ENCODE measurements at places on chromosomes 1 and 21.

GRCh38 chr1:39596163-39596562 is 19.6 kb upstream of the PABPC4 start:
- no peak for DNase-seq

- DNase-seq: no peak
Observed at GRCh38 chr1:35573198-35574124, at the start of gene TFAP2E. TFAP2E (plus strand) TSS chr1:35573314; CDS start chr1:35573578, 264 bp downstream.

DNA sequence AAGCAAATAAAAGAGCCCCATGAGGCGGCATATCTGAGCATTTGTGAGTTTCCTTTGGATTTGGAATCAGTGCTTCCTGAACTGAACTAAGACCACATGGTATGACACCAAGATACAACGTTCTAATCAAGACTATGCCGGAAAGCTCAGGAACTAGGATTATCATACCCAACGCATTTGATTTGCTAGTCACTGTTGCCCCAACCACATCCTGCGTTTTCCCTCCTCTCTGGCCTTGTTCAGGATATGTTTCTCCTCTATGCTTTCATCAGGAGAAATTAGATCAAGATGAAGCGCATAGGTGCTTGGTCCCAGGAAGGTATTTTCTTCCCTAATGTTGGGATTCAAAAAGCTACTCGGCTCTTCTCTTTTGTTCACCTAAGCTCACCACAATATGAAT is 79.3 kb downstream of the SLC35F3 start:
- no peak for DNase-seq

DNA sequence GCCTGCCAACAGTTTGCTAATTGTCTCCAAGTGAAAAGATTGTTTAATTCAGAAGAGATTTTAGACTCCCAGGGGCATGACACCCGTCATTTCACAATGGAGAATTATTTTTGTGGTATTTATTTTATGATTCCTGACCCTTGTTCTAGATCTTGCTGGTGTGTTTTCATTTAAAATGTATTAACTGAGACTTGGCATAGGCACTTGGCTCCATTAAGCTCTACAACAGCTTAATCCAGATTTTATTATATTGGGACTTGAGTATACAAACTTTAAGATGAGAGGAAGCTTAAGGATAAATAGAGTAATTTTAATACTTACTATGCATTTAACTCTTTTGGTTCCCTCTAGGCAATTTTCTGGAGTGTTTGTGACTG is 101.3 kb upstream of the KCNE2 start:
- DNase-seq: no peak

GRCh38 chr1:21334214-21335087 is 44.2 kb upstream of the ECE1 start:
- DNase-seq: peak; percentile 85

- peak; percentile 67 for DNase-seq
Observed at GRCh38 chr1:185317886-185318310, 855 bp upstream of the IVNS1ABP start.

DNA sequence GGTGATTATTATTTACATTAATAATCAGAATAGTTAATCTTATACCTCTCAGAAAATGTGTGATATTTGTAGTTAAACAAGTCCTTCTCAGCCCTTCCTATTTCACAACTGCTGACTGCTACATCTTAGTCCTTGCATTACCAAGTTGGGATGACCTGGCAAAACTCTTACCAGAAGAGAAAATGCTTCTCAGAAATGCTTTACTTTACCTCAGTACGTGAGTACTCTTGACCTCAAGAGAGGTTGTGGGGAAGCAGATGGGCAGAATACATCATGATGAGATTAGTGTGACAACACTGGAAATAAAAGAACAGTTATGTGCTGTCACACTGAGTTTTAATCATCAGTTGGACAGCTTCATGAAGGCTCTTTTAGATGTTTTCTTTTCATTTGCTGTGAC is 16.2 kb downstream of the CFAP126 start:
- no peak for DNase-seq

GRCh38 chr1:218259800-218260199 is 25.3 kb upstream of the RRP15 start:
- DNase-seq: no peak

DNA sequence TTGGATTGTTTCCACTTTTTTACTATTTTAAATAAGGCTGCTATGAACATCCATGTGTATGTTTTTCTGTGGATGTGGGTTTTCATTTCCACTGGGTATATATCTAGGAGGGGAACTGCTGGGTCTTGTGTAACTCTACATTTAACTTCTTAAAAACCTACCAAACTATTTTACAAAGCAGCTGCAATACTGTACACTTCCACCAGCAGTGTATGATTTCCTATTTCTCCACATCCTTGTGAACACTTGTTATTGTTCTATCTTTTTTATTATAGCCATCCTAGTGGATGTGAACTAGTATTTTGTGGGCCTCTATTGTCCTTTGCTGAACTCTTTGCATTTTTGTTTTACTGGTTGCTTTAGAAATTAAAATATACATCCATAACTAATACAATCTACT is 33.4 kb downstream of the DIPK1A start:
- DNase-seq: no peak

DNA sequence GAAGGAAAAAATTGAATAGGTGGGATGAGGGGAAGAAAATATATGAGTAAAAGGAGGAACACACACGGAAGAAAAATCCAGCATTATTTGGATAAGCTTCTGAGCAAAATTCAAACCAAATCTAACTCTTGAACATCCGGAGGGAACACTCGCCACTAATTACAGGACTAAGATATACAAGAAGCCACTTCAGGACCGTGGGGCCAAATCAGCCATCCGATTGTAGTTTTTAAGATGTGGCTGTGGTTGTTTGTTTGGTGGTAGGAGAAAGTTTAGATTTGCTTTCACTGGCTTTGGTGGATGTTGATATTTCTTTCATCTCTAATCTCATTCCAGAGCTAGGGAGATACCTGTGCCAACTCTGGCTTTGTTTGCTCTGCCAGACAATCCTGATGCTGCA is 43.7 kb upstream of the ADAMTS1 start:
- DNase-seq: no peak

DNA sequence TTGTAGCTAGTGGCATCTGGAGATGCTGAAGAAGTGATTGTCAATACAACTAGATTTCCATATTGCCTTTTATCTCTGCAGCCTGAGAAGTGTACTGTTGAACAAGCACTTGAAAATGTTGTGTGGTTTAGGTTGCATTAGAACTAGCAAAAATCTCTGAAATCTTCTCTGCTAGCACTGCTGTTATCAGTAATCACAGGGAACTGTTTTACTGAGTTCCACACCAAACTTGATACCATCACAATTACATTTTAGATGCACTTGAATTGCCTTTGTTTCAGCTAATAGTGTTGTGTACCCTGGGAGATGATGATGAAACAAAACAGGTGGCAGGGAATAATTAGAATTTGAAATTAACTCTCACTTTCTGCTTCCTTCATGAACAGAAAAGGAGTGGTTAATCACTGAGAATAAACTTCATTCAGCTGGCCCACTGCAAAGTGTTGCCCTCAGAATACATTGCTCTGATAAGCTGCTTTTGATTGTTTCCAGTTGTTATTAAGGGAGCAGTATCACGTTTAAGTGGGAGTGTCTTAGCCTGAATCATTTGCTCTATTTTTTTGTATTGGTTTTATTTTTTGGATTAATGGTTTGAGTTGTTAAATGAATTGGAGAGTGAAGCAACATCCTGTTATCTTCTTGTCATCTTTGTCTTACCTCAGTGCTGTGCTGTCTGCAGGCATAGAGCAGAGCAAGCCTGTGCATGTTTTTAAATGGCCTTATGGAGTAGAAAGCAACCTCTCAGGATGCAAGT is 13.0 kb downstream of the FAM20B start:
- DNase-seq: no peak

DNA sequence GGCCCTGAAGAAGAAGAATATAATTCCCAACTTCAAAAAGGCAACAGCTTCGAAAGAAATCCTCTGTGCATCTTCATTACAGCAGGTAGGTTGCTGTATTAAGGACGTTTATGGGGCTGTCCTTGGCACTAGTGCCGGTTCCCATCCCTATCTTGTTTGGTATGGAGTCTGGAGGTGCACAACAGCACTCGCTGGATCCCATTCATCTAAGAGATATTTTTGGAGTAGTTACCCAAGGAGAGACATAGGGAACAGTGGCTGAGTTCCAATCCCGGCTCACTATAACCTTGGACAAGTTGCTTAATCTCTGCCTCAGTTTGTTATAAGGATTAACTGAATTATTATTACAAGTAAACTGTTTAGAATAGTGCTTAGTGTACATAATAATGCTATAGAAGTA is 106.4 kb downstream of the TRABD2B start:
- DNase-seq: no peak

GRCh38 chr1:34926894-34927293 is 2.6 kb downstream of the DLGAP3 start:
- no peak for DNase-seq

DNA sequence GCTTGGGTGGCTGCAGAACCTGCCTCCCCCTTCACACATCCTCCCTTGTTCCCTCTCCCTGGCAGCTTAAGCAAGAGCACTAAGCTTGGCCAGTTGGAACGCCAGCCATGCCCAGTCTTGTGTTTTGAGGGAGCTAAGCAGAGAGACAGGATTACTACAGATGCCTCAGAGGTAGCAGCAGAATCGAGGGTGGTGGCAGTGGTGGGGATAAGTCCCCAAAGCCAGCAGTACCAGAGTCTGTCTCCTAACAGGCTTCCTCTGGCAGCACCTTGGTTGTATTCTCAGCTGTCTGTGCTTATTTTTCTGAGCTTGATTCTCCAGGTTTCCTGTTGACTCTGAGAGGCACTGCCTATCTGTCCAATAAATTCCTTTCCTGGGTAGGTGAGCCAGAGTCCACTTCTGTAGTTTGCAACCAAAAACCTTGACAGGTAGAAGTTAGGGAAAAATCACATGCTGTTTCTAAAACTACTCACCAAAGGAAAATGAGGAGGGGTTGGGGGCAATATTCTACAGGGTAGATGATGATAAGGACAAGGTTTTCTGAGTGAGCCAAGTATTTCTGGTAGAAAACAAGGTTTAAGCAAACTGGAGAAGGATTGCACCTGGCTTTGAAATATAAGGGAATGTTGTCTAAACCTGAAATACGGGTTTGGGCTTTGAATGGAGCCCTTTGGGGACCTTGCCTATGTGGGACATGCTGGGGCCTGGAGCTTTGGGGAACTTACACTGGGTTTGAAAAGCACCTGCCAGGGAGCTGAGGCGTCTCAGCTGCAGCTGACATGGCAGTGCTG is 100.8 kb downstream of the PBX1 start:
- DNase-seq: no peak

DNA sequence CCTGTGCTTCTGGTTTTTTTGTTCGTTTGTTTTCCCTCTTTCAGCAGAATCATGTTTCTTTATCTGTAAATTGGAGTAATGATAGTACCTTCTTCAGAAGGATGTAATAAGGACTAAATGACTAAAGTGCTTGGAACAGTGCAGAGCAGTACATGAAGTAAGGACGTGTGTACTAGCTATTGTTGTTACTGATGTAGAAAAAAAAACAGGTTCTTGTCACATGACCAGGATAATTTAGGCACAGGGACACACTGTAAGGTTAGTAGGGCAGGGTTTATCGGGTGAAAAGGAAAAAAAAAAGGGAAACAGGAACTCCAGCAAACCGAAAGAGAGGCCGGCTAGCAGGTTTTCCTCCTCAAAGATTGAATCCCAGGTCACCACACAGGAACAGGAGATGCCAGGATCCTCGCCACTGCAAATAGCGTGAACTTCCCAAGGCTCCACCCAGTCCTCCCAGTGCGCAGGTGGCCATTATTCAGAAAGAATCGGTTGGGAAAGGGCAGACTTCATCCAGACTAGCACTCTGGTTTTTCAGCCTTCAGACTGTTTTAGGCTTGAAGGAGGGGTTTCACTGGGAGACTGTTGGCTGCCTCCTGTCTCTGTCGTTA is 63.8 kb upstream of the PRRC2C start:
- DNase-seq: no peak

DNA sequence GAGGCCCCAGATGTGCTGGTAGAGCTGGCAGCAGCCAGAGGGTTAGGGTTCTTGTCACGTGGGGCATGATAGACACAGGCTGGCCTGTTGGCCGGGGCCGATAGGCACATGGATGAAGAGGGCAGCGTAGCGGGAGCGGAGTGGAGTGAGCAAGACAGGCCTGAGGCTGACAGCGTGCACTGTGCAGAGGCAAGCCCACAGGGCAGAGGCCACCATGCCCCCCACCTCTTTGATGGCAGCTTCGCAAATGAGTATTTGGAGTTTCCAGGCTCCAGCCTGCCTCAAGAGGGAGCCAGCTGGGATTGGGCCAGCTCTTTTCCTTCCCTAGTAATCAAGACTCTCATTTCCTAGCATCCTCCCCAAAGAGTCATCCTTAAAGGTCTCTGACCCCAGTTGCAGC is 43.5 kb downstream of the TMCC2 start:
- DNase-seq: no peak

- no peak for DNase-seq
Observed at GRCh38 chr1:181712711-181713110, 229.4 kb downstream of the CACNA1E start.

DNA sequence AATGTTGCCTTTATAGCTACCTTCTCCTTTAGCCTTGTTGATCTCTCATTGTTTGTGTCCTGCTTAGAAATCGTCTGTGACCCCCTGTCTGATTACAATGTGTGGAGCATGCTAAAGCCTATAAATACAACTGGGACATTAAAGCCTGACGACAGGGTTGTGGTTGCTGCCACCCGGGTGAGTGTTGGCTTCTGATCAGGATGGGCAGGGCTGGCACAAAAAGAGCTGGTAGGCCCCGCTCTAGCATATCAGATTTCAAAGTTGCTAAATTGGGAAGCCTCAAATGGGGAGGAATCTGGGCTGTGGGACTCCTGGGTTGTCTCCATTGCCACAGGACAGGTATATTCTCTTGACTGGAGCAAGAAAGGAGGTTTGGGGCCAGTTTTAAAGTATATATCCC is 8.4 kb downstream of the NCSTN start:
- no peak for DNase-seq

- no peak for DNase-seq
Observed at GRCh38 chr1:37676281-37677142, 15.8 kb upstream of the CDCA8 start.

DNA sequence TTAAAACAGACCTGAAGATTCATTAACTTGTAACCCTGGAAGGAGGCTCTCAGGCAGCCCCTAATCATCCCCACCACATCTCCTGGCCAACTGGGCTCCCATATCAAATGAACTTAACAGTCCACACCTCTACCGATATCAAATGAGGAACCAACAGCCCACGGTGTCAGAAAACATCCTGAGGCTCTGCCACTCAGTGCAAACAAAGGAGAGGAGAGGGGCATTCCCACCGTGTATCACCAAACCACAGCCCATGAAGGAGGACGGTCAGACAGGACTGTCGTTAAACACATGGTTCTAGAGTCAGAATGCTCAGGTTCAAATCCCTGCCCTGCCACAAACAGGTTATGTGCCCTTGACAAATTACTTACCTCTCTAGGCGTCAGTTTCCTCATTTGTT is 52.5 kb downstream of the ERI3 start:
- DNase-seq: no peak

DNA sequence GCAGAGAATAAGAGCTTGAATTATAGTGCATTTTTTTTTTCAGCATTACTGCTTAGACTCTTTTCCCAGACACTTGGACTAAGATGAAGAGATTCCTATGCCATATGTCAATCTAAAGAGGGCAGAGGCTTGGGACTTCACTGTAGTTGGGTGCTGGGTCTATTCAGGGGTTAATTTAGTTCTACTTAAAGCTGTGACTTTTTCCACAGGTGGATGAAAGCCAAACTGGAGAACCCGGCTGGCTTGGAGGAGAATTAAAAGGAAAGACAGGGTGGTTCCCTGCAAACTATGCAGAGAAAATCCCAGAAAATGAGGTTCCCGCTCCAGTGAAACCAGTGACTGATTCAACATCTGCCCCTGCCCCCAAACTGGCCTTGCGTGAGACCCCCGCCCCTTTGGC is 104.8 kb downstream of the ATP5PO start:
- no peak for DNase-seq

Data from effector memory CD8-positive, alpha-beta T cell (primary cell).